D341Med (cell line): ENCODE measurements at places on chromosomes 16 and 17.

GRCh38 chr17:81844327-81844851, 9.5 kb upstream of the PPP1R27 start:
- no peak for DNase-seq

DNA sequence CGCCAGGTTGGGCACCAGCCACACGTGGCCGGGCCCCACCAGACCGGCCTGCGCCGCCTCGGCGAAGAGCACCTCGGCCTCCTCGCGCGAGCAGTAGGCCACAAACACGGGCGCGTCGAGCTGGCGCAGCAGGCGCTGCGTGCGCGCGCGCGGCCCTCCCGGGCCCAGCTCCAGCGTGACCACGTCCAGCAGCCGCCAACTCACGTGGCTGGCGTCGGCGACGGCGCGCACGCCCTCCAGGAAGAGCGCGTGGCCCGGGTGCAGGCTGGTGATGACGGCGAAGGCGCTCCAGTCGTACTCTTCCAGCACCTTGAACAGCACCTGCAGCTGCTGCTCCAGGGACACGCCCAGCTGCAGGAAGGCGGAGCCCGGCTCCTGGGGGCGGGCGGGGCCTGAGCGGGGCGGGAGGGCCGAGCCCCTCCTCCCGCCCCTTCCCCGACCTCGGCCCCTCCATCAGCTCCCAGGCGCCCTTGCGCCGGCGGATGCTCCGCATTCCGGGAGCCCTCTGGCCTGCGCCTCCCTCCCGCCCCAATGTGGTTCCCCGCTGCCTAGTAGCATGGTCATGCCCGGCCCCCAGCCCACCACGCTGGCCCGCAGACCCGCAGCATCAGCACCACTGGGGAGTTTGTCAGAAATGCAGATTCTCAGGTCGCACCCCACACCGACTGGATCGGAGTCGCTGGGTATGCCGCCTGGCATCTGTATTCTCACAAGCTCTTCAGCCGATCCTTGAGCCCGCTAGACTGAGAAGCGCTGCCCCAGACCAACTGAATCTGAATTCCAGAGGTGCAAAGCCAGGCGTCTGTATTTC, 7.2 kb downstream of the GRIN2C start:
- peak; percentile 71 for DNase-seq

DNA sequence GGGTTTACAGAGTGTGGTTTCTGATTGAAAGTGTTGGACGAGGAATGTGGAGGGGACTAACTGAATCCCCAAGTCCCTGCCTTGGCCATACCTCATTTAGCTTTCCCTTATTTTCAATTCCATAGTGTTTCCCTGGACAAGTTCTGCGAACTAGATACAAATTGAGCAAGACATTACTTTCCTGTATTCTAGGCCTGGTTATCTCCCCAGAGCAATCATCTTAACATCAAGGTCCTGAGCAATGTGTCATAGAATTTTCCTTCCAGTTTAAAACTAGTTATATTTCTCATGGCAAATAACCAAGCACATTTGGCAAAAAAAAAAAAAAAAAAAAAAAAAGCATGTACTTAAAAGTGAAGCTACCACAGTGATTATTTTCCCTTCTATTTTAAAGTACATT, 330.1 kb downstream of the CDH11 start:
- no peak for DNase-seq

DNA sequence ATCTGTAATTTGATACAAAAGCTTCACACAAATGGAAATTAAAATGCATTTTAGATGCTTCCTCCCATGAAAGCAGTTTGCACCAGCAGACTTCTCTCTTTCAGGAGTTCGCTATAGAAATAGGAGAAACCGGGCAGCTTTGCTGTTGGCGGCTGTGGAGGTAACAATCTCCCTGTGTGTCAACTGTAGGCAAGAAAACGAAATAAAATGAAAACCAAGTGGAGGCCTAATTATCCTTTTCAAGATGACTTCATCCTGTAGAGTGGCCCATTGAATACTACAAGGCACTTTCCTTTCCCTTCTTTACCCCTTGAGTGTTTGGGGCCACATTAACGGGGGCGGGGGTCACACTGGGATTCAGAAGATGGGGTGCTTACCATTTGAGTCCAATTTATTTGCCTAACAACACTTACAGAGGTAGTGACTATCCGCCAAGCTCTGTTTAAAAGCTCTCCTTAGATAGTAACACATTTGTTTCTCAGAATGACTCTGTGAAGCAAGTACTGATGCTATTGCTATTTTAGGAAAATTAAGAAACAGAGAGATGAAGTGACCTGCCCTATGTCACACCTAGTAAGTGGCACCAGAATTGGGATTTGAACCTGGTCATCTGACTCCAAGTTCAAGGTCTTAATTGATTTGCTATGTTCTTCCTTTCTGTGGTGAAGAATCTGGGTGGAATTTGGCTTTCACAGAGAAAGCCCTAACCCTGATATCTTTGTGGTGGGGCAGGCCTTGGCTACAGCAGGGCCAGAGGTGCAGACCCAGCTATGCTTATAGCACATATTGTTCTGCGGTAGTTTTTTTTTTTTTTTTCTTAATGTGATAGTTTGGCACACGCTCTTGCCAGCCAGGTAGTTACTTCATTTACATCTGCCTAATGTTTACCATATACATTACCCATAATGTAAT, 125.5 kb upstream of the MPHOSPH6 start:
- DNase-seq: no peak

DNA sequence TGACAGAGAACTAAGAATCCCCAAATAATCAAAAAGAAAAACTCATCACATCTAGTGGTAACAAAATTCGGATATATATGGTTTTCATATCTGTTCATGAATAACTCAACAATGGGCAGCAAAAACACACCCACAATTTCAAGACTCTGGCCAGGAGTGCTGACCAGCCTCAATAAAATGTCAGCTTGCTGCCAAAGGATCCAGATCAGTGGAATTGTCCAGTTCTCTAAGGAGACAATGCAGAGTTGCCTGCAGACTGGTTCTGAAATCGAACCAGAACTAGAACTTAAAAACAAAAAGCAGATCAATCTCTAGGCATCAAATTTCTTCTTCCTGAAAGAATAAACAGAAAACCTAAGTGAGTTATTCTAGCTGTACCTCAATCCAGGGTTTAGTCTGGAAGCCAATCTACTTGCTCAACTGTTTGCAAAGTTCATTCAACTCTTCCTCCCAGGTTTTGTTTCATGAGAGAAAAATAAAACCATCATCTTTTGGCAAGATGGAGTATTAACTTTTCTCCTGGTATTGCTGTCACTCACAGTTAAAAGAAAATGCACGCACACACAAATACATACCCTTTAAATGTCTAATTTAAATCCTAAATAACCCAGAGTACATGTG, 61.0 kb downstream of the CFDP1 start:
- DNase-seq: no peak

GRCh38 chr17:9839433-9839832, 13.7 kb downstream of the GLP2R start:
- no peak for DNase-seq

DNA sequence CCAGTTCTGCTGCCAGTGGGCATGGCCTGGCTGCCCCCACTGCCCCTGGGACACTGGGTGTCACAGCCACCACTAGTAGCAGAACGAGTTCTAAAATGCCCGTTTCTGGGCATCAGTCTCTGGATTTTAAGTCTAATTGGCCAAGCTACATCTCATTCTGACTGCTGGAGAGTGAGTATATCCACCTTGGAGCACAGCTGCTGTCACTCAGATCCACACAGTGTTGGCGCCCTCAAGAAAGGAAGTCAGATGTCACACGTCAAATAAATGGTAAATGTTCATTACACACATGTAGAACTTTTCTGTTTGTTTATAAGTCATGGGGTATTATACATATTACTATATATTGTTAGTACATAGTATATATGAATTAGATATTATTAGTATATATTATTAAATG, 19.4 kb downstream of the GNGT2 start:
- peak; percentile 35 for DNase-seq

- DNase-seq: no peak
These were observed 34.1 kb downstream of the MAP2K6 start for GRCh38 chr17:69448431-69449102.

- peak; percentile 10 for DNase-seq
These were observed 7.8 kb downstream of the SLC47A2 start for GRCh38 chr17:19708431-19709175.

DNA sequence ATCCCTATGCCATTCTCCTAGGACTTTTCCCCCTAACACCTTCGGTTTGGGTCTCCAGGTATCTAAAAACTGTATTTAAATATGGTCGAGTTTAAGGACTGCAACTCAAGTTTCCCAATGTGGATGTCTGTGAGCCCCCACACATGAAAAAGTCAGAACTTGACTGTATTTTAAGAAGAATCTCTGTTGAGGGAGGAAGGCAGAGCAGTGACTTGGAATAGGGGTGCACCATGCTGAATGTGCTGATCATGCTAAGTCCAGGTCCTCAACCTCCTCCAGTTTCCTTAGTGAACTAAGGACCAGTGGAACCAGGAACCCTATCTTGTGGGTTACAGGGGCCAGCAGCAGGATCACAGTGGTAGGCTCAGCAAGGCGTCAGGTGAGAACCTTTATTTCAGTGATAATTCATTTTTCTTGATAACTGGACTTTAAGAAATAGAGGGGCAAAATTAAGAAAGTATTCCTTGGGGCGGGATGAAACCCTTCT, 19.5 kb downstream of the GRB7 start:
- DNase-seq: no peak

- no peak for DNase-seq
These were observed 11.8 kb downstream of the PDZD9 start for GRCh38 chr16:21989133-21989532.

DNA sequence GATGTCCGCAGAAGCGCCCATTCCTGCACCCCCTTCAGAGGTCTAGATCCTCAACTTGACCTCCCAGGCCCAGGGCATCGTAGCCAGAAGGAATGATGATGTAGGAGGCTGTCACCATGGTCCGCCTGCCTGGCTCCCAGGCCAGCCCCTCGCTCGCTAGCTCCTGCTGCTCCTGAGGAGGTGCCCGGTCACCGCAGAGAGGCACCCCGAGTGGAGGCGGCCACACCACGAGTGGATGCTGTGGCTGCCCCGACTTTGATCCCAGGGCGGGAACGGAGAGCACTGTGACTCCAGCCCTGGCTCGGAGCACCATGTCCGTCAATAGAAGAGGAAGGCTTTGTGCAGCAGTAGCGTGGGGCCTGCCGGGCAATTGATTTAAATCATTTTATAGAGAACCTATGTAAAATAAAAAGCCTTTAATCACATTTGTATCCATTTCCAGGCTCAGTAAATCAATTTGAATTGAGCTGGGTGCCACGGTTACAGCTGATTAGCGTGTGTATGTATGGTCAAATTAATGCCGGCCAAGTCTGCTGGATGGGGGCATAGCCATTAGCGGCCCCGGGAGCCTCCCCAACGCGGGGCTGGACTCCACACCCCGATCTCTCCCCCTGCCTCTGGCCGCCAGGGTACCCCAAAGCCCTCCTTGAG, 122.6 kb upstream of the GSE1 start:
- no peak for DNase-seq

DNA sequence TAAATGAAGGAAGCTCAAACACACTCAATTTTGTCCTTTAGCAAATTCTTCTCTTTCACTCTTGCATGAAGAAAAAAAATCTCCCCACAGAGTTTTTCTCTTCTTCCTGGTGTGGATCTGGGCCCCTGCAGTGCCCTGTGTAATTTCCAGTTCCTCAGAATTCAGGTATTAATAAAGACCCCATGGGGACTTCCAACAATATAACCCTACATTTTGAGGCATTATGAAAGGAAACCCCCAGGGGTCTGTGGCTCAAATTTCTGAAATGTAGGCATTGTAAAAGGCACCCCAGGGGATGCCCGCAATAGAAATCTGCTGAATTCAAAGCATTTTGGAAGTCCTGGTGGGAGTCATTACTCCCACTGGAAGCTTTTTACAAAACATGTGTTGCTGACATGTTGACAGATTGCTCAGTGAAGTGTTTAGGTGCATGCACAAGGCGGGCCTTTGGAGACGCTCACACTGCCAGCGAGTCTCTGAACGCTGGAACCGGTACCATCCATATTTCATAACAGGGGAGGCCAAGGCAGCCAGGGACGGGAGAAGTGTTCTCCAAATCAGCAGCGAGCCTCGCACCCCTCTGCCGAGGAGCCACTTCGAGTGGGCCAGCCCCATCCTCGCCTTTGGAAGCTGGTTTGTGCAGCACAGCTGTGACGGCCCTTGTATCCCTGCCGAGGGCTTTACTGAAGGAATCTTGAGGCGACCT, 154.0 kb downstream of the ZNF423 start:
- DNase-seq: no peak

GRCh38 chr17:33072421-33073161, 80.9 kb downstream of the SPACA3 start:
- DNase-seq: no peak
